ENCODE measurements at places on chromosomes 13 and 19.

DNA sequence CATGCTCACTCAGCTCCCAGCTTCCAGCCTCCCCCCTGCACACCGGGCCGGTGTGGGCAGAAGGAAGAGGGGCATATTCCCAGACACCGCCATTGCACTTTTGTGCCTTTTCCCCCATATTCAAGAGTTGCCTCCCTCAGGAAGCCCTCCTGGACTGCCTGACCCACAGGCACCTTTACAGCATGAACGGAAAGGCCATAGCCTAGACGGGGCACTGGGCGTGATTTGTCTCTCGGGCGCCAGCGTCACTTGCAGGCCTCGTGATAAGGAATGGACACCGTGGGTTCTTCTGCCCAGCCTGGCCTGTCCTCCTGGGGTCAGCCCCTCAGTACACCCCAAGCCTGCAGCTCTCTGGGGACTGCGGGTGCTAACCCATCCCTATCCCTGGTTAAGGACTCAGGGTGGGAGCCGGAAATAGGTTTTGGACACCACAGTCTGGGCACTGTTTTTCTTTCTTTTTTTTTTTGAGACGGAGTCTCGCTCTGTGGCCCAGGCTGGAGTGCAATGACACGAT is 933 bp upstream of the UQCR11 start:
- no peak for DNase-seq

DNA sequence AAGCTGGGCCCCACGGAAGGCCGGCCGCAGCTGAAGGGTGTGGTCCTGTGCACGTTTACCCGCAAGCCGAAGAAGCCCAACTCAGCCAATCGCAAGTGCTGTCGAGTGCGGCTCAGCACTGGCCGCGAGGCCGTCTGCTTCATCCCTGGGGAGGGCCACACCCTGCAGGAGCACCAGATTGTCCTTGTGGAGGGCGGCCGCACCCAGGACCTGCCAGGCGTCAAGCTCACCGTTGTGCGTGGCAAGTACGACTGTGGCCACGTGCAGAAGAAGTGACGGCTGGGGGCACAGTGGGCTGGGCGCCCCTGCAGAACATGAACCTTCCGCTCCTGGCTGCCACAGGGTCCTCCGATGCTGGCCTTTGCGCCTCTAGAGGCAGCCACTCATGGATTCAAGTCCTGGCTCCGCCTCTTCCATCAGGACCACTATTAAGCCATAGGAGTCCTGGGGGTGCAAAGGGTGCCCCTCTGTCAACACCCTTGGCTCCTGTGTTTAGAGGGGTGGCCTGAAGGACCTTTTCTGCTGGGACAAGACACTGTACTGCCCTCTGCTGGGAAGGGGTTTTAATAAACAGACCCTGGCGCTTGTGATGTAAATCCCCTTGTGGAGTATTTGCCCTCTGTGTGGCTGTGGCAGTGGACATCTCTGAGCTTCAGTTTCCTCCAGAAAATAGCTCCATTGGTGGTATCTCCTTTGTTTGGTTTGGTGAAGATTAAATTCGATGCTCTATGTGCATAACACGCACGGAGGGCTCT is 1.9 kb downstream of the MRPS12 start:
- no peak for DNase-seq

DNA sequence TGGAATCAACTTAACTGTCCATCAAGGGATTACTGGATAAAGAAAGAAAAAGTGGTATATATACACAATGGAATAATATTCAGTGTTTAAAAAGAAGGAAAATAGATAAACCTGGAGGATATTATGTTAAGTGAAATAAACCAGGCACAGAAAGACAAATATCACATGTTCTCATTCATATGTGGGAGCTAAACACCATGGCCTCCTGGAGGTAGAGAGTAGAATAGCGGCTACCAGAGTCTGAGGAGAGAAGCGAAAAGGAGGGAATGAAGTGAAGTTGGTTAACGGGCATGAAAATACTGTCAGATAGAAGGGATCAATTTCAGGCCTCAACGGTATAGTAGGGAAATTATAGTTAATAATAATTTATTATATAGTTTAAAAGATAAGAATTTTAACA is 147.5 kb upstream of the OBI1 start:
- DNase-seq: no peak

DNA sequence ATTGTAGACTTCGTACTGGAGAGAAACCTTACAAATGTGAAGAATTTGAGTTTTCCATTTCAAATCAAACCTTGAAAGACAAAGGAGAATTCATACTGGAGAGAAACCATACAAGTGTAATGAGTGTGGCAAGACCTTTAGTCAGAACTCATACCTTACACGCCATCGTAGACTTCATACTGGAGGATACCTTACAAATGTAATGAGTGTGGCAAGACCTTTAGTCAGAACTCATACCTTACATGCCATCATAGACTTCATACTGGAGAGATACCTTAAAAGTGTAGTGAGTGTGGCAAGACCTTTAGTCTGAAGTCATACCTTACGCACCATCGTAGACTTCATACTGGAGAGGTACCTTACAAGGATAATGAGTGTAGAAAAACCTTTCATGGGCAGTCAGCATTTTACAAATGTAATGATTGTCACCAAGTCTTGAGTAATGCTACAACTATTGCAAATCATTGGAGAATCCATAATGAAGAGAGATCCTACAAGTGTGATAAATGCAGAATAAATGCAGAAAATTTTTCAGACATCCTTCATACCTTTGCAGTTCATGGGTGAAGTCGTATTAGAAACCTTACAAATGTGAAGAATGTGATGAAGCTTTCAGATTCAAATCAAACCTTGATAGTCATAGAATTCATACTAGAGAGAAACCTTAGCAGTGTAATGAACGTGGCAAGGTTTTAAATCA is 14.7 kb downstream of the ZNF765 start:
- no peak for DNase-seq

- DNase-seq: no peak
These were observed 12.2 kb downstream of the TJP3 start for GRCh38 chr19:3720349-3720917.
